ENCODE measurements at places on chromosomes 16 and 17.

DNA sequence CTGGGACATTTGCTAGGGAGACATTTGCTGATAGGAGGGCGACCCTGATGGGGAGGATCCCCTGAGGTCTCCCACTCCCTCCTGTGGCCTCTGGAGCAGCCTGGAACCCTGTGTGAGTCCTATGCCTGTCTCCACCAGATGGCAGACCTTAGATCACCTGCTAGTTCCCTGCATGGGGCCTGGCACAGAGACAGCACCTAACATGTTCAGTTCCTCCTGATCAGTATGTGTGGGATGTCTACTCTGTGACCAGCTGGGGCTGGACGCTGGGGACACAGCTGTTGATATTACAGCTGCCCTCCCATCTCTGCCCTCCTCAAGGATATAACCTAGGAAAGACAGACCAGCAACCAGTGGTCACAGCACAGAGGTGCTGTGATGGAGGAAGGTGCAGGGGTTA is 1.1 kb upstream of the ADCY7 start:
- peak; percentile 24 for DNase-seq

GRCh38 chr17:33838281-33838680 is 416.8 kb upstream of the CCL2 start:
- no peak for DNase-seq

DNA sequence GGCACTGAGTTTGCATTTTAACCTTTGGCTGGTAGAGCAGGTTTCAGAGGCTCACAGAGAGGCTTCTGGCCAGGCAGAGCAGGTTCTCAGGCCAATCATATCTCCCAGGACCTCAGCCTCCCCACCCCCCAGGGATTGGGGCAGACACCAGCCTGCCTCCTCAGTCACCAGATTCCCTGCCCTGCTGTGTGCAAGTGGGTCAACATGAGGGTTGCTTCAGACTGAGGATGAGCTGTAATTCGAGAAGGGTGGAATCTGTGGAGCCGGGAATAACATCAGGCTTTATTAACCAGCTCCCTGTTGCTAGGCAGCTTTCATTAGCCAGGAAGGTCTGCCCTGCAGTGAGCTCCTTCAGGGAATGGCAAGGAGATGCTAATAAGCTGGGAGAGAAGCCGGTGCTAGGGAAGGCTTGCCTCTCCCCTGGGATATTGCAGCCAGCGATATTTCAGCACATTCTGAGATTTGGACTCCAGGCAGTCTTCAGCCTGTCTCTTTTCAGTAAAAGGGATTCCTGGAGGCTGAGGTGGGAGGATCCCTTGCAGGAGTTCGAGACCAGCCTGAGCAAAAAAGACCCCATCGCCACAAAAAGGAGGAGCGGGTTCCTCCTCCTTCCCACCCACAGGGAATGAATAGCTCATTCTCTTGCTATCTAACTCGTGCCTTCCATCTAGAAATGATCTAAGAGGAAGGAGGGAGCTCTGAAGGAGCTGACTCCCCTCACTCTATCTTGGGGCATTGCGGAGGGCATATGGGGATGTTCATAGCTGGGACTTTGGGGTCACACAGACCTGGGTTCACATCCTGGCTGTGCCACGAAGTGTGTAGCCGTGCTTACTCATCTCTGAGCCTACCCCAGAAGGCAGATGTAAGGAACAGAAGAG is 10.7 kb downstream of the SGSM2 start:
- DNase-seq = peak; percentile 87

DNA sequence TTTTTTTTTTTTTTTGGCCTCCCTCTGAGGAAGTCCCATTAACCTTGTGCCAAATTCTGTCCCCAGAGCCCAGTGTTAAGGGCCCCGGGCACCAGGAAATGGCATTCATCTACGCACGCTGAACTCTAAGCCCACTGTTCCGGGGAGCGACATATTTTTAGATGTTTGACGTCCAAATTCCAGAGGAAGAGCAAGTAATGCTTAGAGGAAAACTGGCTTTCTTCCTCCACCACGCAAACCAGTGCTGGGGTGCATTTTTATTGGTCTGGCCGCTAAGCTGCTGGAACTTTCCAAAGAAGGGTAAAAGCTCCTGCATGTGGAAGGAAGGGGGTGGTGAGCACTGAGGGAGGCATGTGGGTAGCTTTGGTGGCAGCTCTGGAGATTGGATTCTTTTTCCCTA is 8.3 kb downstream of the WFDC1 start:
- no peak for DNase-seq

DNA sequence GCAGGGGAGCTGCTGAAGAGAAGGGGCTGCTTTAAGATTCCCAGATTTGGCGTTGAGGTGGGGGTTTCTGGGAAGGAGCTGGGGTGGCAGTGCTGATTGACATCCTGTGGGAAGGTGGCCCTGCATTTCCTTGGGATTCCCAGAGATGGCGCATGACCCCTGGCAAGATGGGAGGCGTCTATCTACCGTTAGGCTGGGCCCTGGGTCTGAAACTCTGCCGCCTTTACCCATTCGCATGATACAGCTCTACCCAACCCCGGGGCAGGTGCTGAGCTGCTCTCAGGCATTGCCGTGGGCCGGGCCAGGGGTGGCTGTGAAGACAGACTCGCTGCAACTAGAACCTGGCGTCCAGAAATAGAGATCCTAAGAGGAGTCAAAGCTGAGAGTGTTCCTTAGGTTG is 9.9 kb upstream of the MVD start:
- no peak for DNase-seq

DNA sequence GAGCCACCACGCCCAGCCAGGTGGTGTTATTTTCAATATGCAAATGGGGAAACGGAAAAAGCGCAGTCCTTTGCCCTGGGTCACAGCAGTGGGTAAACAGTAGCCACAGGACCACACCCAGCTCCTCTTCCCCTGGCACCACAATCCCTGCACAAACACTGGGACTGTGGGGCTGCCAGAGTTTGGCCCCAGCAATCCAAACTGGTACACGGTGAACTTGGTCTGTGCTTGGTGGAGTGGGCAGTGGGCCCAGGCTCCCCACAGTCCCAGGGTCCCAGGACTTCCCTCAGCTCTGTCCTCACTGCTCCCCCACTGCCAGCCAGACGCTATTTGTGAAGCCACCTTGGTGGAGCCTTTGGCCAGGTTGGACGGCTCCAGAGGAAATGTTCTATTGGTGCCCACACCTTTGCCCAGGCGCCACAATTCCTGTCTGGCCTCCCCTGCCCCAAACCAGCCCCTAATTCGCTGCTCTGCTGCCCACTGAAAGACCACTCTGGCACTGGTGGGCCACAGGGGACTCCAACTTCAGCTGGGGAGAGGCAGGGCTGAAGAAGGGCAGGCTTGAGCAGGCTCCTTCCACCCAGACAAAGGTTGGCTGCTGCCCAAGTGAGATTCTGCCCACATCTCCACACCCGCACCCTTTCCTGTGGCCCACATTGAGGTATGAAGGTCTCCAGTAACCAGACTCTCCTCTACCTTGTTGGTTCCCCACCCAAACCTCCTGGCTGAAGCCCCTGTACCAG is 2.1 kb downstream of the CHAD start:
- no peak for DNase-seq

- DNase-seq = peak; percentile 22
These were observed 9.2 kb downstream of the CHD3 start for GRCh38 chr17:7897773-7898172.

GRCh38 chr16:75311383-75311938 is 60.0 kb upstream of the BCAR1 start:
- peak; percentile 18 for DNase-seq

GRCh38 chr17:39416141-39416540 is 14.7 kb upstream of the FBXL20 start:
- no peak for DNase-seq

- peak; percentile 64 for DNase-seq
These were observed 30.7 kb upstream of the ARHGAP17 start for GRCh38 chr16:25045696-25046381.

- DNase-seq = no peak
These were observed 25.9 kb upstream of the EFCAB13 start for GRCh38 chr17:47297661-47298400.

- DNase-seq = peak; percentile 48
These were observed 24.6 kb upstream of the LRRC75A start for GRCh38 chr17:16516594-16517051.

GRCh38 chr17:35543856-35544255 is 6.4 kb upstream of the SLFN12L start:
- DNase-seq = no peak

DNA sequence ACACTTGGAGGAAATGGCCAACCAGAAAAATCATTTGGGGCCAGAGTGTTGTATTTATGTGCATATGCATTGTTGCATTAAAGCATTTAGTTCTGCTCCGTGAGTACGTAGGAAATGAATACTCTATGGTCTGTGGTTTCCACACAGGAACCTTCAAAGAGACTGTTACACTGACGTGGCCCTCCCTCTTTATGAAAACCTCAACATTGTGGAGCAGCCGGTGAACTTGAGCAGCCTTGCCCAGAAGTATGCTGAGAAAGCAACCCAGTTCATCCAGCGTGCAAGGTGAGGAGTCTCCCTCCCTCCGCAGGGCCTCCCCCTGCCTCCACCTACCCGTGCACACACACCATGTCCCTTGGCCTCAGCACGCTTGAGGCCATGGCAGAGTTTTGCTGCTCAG is 65.2 kb downstream of the ARSG start:
- DNase-seq = no peak

DNA sequence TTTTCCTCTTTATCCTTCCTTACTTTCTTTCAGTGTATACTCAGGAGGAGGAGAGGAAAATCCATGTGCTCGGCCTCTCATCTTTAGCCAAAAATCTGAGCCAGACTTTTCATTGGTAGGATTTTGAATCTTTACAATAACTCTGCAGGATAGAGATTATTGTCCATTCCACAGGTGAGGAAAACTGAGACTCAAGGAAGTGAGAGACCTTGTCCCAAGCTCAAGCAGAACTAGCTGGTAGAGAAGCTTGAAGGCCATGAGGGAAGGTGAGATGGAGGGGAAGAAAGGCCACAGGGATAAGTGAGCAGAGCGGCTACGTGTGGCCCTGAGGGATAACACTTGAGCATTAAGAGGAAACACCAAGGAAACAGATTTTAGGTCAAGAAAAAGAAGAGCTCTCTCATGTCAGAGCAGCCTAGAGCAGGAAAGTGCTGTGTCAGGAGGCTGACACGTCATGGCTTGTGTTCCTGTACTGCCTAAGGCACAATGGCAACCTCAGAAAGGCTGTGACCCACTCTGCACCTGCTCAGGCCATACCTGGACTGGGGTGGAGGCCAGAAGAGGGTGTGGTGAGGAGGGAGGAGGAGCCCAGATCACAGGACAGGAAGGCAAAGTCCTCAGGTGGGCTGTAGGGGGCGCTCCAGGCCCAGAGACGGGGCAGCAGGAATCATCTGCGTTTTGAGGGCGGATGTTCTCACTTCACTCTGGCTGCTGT is 11.9 kb downstream of the MT4 start:
- peak; percentile 58 for DNase-seq

GRCh38 chr16:57937861-57938260 is 33.1 kb downstream of the CNGB1 start:
- DNase-seq = no peak

DNA sequence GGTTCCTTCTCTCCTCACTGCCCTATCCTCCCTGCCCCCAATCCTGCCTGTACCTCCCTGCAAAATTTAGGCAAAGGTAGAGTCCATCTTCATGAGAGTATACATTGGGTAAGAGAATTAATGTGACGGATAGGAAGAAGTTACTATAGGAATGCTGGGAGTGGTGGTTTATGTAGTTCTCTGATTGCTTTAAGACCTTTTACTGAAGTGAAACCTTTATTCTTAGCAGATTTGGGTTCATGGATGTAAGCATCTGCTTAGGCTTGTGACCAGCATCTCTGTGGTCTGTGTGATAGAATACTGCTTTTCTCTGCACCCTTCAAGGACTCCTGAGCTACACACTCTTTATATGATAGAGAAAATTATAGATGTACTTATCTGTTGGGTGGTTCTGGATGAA is 127.3 kb downstream of the PRKCA start:
- no peak for DNase-seq

GRCh38 chr17:32722733-32723132 is 154.2 kb downstream of the MYO1D start:
- DNase-seq = no peak

GRCh38 chr17:927611-928461 is 51.7 kb downstream of the NXN start:
- peak; percentile 93 for DNase-seq

- no peak for DNase-seq
These were observed 9.2 kb upstream of the ANKFY1 start for GRCh38 chr17:4272972-4273368.

DNA sequence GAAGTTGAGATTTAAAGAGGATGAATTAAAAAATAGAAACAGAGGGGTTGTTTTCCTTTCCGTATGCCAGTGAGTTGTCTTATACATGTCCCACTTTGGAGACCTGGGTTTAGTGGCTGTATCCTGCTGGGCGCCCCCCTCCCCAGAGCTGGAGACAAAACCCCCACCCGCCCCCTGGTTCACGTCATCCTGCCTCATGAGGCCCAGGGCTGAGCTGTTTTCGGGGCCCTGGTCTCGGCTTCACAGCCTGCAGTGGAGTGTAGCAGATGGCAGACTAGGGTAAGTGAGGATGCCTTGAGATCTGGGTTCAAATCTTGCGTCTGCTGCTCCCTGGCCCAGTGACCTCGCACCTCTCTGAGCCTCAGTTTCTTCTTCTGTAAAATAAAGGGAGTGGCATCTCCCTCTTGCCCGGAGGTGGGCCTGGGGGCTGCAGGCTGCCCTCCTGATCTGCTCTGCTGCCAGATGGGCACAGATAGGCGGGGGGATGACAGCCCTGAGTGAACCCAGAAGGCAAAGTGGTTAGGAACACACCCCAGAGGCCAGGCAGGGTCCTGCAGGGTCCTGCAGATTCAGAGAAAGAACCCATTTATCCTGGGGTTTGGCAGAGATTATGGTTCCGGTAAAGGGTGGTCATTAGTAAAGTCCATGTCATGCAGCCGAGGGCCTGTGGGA is 45.1 kb downstream of the SOCS3 start:
- DNase-seq = no peak

GRCh38 chr16:3094289-3095027 is 4.6 kb downstream of the ZSCAN10 start:
- peak; percentile 25 for DNase-seq

DNA sequence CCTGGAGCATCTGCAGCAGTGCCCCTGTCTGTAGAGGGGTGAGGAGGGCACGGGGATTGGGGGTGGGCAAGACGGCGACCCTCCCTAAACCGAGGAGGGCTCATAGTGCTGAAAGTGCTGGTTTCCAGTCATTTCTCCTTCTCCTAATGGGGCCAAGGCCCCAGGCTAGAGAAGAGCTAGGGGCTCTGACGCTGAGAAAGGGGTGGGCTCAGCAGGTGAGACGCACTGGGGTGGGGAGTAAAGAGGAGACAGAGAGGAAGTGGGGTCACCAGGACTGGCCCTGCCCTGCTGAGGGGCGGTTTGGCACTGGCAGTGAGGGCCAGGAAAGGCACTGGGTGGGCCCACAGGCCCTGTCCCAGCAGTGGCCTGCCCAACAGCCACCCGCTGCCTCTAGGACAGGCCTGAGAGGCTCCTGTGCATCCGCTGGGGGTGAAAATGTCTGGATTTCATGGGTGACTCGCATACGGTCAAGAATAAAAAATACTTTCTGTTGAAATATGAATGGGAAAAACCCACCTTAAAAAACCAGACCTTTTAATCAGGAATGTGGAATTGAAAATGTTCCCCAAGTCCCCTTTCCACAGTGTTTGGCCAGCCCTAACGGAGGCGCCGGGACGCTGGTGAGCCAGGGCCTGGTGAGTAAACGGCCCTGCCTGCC is 122.4 kb upstream of the SMURF2 start:
- DNase-seq = no peak

- peak; percentile 20 for DNase-seq
These were observed 65.2 kb downstream of the CYTH1 start for GRCh38 chr17:78716814-78717393.
